ENCODE measurements at places on chromosomes 11 and 22. TPM values are rescaled to one million over a fixed set of nuclear protein-coding genes. Genes with fewer than 3 reads are reported as not detected.

DNA sequence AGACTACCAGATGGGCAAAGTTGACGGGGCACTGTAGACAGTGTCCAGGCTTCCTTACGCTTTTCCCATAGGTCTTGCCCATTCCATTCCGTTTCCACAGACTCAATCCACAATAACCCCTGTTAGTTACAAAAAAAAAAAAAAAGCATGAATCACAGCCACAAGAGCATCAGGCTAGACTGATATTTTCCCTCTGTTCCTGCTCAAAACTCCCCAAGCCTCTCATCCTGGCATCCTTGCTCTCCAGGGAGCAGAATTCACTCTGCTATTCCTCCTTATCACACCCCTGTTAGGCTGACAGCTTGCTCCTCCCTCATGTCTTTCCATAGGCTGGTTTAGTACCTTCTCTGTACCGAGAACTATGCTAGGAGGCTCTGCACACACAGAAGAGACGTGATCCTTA is 42.2 kb downstream of the TMEM123 start:
- no peak for DNase-seq

- no peak for DNase-seq
Observed at GRCh38 chr11:120499088-120499487, 12.5 kb upstream of the GRIK4 start.

- no peak for DNase-seq
Observed at GRCh38 chr11:90542092-90542491, 319.2 kb upstream of the CHORDC1 start.

- no peak for DNase-seq
Observed at GRCh38 chr11:64250415-64251015, 815 bp upstream of the PLCB3 start.

The KRTAP5-9 gene
- not detected for total RNA-seq

The KDM4D gene
- 0.75 TPM for total RNA-seq

The TBC1D10A gene
- total RNA-seq: 20.4 TPM

The SLC22A8 gene
- total RNA-seq: not detected

The OLFML1 gene
- total RNA-seq: 18.4 TPM

The GALNT18 gene
- 21.0 TPM for total RNA-seq

- DNase-seq: no peak
Observed at GRCh38 chr22:35582218-35582860, 34.8 kb downstream of the MB start.

Measured in omental fat pad (tissue), 4 donors.